ENCODE measurements at places on chromosomes 6 and 20.

GRCh38 chr6:108895571-108895970 lies 47.3 kb downstream of the ARMC2 start:
- no peak for DNase-seq

DNA sequence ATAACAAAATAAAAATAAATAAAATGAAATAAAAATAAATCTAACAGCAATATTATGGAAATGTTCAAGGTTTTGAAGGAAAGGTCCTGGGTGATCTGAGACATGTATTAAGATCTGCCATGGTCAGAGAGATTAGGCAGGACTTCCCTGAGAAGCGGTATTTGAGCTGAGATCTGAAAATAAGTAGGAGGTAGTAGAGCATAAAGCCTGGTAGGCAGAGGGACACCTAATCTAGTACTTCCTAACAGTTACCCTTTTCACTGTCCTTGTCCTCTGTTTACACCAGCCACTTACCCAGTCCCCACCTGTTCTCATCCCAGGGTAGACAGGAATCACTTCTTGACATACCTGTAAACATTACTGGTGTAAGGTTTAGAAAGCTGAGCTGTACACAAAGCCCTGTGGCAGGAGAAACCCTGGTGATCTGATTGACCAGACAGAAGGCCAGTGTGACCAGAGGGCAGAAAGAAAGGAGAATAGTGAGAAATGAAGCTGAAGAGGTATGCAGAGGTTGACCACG lies 8.3 kb upstream of the ZNF318 start:
- no peak for DNase-seq

GRCh38 chr6:152727507-152727906 lies 23.1 kb upstream of the VIP start:
- no peak for DNase-seq

DNA sequence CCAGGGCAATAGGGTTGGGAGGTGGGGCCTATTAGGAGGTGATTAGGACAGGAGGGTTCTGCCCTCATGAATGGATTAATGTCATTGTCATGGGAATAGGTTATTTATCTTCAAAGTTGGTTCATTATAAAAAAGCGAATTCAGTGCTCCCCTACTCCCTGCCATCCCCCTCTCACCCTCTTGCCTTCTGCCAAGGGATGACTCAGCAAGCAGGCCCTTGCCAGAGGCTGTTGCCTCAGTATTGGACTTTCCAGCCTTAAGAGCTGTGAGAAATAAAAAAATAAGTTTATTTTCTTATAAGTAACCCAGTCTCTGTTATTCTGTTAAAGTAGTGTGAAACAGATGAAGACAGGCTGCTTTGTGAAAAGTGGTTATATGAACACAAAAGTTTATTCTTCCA lies 381.1 kb upstream of the ZFP64 start:
- no peak for DNase-seq

DNA sequence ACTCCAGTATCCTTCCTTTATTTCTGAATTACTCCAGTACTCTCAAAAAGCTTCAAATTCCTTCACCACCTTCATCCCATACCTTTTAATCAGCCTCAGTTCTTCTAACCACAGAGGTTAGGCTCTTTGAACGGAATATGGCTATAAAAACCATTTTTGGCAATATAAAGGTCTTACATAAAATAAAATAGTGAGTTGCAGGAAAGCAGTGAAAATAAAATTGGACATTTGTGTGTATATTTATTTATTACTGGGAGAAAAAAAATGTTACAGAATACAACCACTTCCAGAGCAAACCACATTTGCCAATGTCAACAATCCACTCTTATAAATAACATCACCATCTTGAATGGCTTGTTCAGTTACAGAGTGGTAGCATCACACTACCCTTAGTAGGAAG lies 7.7 kb downstream of the HDDC2 start:
- no peak for DNase-seq

- DNase-seq, result no peak
Observed at GRCh38 chr20:37270576-37271420, 9.2 kb upstream of the GHRH start.

GRCh38 chr6:113122060-113122459 lies 735.1 kb upstream of the MARCKS start:
- DNase-seq, result no peak

DNA sequence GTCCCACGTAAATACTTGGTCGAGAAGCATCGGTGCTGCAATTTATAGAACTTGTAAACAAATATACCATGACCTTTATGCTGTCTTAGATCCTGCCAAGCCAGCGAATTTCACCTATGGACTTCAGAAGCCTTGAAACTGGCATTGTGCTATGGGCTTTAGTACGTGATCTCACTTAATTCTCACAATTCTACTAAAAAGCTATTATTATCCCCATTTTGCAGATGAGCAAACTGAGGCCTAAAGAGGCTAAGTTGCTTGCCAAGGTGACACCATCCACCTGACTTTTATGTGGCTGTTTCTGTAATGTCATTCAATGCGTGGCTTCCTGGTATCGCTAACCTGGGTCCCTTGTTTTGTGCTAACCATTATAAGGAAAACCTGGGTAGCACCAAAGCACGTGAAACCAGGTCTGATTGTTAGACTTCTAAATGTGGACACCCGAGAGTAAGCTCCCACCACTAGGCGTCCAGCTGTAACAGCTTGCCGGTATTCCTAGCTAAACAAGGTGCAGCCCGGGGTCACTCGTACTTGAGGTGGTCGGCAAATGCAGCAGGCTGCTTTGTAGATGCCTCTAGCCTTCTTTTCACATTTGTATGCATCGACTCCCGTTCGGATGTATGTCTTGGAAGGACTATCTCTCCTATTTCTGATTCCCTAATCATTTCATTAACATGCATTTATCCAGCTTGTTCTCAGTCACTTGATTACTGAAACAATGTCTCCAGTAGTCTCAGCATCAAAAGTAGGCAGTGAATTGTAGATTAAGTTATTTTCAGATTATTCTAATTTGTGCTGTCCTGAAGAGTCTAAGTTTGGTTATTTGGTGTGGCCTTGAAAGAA lies 1.1 kb downstream of the SYNJ2 start:
- DNase-seq, result no peak

- no peak for DNase-seq
Observed at GRCh38 chr6:84052883-84053241, 19.3 kb downstream of the MRAP2 start.

DNA sequence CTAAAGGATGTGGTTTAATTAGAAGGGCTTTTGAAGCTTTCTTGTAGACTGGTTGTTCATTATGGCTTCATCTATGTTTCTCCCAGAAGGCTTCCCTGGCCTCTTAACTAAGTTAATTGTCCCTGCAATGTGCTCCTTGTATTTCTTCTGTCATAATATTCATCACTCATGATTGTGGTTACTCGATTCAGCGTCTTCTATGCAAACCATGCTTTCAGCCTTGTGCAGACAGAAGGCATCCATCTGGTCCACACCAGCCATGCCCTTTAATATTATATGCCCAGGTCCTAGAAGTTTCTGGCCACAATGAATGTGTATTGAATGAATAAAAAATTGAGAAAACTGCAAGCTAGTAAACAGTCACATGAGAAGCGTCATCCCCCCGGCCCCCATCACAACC lies 163.2 kb downstream of the KHDC1L start:
- no peak for DNase-seq

- peak; percentile 78 for DNase-seq
Observed at GRCh38 chr6:32933661-32934085, 7.2 kb downstream of the HLA-DMB start.

DNA sequence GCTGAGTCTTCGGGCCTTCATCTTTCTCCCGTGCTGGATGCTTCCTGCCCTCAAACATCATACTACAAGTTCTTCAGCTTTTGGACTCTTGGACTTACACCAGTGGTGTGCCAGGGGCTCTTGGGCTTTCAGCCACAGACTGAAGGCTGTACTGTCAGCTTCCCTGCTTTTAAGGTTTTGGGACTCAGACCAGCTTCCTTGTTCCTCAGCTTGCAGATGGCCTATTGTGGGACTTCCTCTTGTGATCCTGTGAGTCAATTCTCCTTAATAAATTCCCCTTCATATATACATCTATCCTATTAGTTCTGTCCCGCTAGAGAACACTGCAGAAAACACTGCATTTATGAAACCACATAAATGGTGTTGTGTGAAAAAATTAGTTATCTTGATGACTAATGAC lies 13.9 kb upstream of the BCLAF1 start:
- DNase-seq, result no peak

DNA sequence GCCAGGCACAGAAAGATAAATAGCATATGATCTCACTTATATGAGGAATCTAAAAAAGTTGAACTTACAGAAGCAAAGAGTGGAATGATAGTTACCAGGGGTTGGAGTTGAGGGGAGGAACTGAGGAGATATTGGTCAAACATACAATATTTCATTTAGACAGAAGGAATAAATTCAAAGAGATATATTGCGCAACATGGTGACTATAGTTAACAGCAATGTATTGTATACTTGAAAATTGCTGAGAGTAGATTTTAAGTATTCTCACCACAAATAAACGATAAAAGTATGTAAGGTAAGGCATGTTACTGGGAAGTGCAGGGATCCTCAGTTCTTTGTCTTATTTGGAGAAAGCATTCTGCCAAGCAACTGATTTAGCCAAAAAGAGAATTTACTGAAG lies 171.9 kb downstream of the LMBRD1 start:
- DNase-seq, result no peak

- no peak for DNase-seq
Observed at GRCh38 chr20:38968090-38968489, 5.9 kb downstream of the DHX35 start.

DNA sequence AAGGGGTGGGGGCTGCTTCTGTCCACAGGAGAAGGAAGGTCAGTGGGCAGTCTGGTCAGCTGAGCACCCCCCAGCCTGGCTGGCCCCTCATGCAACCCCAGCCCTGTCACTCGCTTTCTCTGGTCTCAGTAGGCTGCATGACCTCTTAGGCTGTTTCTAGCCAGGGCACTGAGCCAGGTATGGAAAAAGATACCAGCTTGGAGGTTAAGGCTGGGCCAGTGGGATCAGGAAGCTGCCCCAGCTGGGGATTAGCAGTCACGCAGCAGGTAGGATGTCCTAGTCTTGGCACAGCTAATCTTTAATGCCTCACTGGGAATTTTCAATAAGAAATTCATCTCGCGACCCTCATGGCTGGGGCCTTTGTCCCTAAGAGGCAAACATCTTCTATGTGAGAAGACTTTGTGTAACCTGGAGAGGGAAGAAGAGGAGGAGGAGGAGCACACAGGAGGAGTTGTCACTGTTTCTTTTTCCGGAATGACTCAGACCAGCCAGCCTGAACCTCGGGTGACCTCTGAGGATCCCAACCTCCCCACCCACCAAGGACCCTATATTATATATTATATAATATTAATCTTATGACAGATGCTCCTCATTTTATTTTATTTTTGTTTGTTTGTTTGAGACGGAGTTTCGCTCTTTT lies 2.4 kb upstream of the BPIFA2 start:
- DNase-seq, result no peak

DNA sequence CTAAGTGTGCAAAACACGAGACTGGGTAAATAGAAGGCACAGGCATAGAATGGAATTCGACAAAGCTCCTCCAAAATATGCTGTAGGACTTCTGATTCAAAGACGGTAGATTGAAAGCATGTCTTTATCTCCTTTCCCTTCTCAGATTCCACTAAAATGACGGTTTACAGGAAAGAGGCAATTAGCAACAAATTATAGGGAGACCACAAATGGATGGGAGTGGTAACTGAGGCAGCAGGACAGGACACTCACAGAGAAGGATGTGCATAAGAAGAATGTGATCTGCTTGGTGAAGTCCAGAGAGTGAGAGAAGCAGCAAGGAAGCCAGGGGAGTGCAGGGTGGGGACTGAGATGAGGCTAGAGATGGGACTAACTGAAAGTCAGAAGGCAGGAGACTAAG lies 113.4 kb upstream of the MRPS10 start:
- DNase-seq, result no peak

DNA sequence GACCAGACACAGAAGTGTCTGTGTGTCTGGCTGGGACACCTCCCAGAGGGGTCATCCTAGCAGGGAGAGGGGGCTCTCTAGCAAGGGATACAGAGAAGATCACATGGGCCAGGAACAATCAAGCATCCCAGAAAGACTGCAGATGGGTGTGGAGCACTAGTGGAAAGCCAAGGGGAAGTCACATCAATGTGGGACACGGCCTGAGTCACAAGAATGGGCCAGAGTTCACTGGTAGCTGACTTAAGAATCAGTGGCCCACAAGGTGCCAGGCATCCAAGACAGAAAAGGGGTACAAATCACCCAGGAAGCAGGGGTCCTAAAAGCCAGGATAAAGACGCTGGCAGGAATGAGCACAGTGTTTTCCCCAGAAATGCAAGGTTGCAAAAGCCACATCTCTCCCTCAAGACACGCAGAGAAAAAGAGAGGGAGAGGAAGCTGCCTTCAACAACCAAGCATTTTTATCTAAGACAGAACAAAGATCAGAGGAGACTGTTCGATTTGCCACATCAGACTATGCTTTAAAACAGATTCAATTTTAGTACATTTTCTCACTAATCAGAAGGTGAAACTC lies 113.6 kb upstream of the DST start:
- DNase-seq, result no peak

DNA sequence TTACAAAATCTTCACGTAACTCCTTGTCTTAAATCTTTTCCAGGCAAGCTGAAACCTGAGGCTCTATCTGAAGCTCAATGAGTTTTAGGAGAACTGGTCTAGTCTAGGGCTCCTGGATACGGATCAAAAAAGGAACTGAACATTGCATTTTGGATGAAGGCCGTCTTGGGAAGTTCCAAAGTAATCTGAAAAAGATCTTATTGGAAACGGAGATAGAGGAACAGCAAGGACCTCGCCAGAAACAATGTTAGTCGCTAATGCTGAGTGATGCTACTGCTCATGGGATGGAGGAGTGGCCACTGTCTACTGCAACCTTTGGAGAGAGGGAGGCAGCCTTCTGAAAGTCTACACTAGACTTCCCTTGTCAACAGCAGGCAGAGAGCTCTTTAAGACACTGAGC lies 91.4 kb upstream of the ATXN1 start:
- DNase-seq, result no peak

- DNase-seq, result no peak
Observed at GRCh38 chr6:112180095-112180820, 74.1 kb downstream of the LAMA4 start.

DNA sequence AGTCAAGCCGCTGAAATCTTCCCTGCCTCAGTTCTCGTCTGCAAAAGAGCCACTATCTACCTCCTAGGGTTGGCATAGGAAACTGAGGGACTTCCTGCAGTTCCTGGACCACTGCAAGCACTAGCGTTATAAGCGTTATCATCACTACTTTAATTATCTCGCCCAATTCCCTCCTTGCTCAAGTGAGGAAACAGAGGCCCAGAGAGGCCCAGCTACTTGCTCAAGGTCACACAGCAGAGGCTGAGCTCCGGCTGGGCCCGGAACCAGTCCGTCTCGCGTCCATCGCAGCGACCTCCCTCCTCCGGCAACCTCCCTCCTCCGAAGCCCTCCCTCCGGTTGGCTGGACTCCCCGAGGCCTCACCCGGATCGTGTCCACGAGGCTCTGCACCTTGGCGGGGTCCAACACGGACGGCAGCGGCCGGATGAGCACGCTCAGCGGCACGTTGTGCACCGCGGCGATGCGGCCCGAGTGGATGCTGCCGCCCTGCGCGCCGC lies 338 bp downstream of the SRXN1 start:
- no peak for DNase-seq

- DNase-seq, result no peak
Observed at GRCh38 chr20:62920039-62920645, 6.2 kb downstream of the DIDO1 start.
